Stimulated activated naive B cell treated with anti-CD40 and anti-IgM and Interleukin-4, amounts not matched to agents 10 μg/mL and 1 μg/mL and 100 μg/mL, for 72 hours (primary cell): ENCODE measurements at places on chromosomes 1 and 21.

- no peak overlapping the region for H3K27ac ChIP-seq
- peaks cover 7% of the 10 kb centered on the region for H3K36me3 ChIP-seq
- no peak overlapping the region for H3K4me3 ChIP-seq
- no peak for DNase-seq
- H3K4me1 ChIP-seq = no peaks in the 10 kb centered on the region
Observed at GRCh38 chr1:10601342-10602070, 126.8 kb downstream of the PEX14 start.

DNA sequence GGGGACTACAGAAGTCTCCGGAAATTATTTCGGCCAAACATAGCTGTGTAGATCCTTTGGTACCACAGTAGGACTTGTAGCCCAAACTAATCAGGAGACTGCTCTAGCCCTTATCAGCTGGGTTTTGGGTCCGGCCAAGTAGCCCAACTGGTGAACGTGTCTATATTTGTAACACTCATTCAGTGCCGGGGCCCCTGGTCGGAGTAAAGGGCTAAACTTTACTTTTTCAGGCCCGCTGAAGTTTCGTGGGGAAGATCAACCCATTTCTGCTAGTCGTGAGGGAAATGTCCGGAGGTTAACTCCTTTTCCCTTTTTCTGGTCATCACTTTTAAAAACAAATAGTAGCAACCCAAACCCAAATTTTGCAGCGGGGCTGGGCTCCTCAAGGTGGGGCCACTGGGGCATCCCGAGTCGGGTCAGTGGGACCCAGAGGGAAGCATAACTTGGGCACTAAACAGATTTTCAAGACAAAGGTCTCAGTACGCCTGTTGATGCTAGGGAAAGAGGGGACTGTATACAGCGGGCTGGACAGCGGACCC, 1.7 kb downstream of the LHX9 start:
- H3K36me3 ChIP-seq = no peaks in the 10 kb centered on the region
- no peak for DNase-seq
- H3K4me1 ChIP-seq = peaks cover 69% of the 10 kb centered on the region
- H3K27me3 ChIP-seq = peaks cover 95% of the 10 kb centered on the region
- peak overlapping the region; percentile 31 for H3K27ac ChIP-seq

- H3K4me3 ChIP-seq = no peak overlapping the region
- DNase-seq = no peak
- no peaks in the 10 kb centered on the region for H3K36me3 ChIP-seq
Observed at GRCh38 chr21:27561116-27561515, 594.2 kb upstream of the ADAMTS5 start.

- H3K27me3 ChIP-seq = peaks cover 11% of the 10 kb centered on the region
- no peak for DNase-seq
- H3K27ac ChIP-seq = no peak overlapping the region
- no peak overlapping the region for H3K4me3 ChIP-seq
Observed at GRCh38 chr1:228836427-228836826, 101.1 kb downstream of the RHOU start.

GRCh38 chr1:230016159-230016558, 50.9 kb upstream of the GALNT2 start:
- no peak for DNase-seq
- H3K4me1 ChIP-seq = no peaks in the 10 kb centered on the region
- no peak overlapping the region for H3K4me3 ChIP-seq

GRCh38 chr1:225684741-225685140, 31.8 kb upstream of the ENAH start:
- DNase-seq = no peak
- H3K27me3 ChIP-seq = peaks cover 12% of the 10 kb centered on the region
- H3K4me1 ChIP-seq = peaks cover 5% of the 10 kb centered on the region
- no peak overlapping the region for H3K4me3 ChIP-seq
- no peak overlapping the region for H3K27ac ChIP-seq

GRCh38 chr1:100869996-100870395, 24.6 kb downstream of the EXTL2 start:
- no peak overlapping the region for H3K4me3 ChIP-seq
- no peak for DNase-seq
- no peak overlapping the region for H3K27ac ChIP-seq
- no peaks in the 10 kb centered on the region for H3K36me3 ChIP-seq
- no peaks in the 10 kb centered on the region for H3K4me1 ChIP-seq

- DNase-seq = no peak
- peaks cover 13% of the 10 kb centered on the region for H3K27me3 ChIP-seq
- no peaks in the 10 kb centered on the region for H3K36me3 ChIP-seq
Observed at GRCh38 chr21:45869121-45870007, 112.2 kb upstream of the COL6A1 start.
